ENCODE measurements at places on chromosomes 5 and 9. TPM values are rescaled to one million over a fixed set of nuclear protein-coding genes. Genes with fewer than 3 reads are reported as not detected.

Gene KYAT1
- total RNA-seq, result 9.0 TPM

Gene ORM2
- not detected for total RNA-seq

Gene SMIM32
- not detected for total RNA-seq

Gene MYO10
- 31.2 TPM for total RNA-seq

Gene SOHLH1
- total RNA-seq, result not detected

Gene PIP5KL1
- 1.4 TPM for total RNA-seq

Gene ELOVL7
- 8.7 TPM for total RNA-seq

Gene LRRC70
- total RNA-seq, result 4.1 TPM

Gene STK32A
- total RNA-seq, result 5.3 TPM

Gene KIF20A
- total RNA-seq, result 4.1 TPM

Gene TAF11L8
- total RNA-seq, result not detected

Gene CLTA
- total RNA-seq, result 116 TPM

Gene AMACR
- total RNA-seq, result 10.6 TPM

Gene MGAT4B
- 47.4 TPM for total RNA-seq

Gene HMMR
- 3.0 TPM for total RNA-seq

Gene ANXA2R
- total RNA-seq, result 0.31 TPM
